ENCODE measurements at places on chromosomes 12 and 14.

- DNase-seq: peak; percentile 97
These were observed 132.6 kb upstream of the MAP1LC3B2 start for GRCh38 chr12:116426391-116427136.

DNA sequence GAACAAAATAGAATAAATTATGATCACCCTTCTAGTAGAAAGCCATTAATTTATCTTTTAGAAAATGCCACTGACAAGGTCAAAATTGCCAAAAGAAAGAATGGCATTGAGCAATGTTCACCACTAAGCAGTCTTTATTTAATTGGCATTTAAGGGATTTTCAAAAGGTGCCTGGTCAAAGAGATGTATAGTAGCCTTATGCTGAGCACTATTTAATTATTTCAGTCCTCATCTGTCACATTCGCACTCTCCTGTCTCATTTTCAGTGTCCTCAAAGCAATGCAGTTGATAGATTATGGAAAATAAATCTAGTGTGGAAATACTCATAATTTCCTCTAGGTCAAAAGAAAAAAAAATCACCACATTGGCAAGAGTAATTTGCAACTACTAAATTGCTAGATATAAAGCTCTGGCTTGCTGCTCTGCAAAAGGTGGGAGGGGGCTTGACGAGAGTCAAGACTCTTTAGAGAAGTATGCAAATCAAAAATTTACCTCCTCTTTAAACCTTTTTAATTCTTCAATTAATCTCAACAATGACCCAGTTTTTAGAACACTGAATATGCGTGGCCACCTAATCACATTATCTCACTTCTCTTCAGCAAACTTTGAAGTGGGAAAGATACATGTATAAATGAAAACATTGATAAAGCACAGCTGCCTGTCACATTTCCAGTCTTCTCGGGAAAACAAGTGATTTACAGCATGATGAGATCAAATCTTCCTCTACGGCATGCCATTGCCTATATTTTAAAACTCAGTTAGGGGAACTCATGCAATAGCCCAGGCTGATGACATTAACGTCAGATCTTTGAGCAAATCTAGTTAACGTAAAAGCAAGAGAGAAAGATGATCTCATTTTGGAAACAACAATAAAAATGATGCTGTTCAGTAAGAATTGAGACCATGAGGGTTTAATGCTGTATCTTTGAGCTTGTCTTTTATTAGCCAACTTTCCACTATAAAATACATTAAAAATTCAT lies 373.1 kb upstream of the DCN start:
- DNase-seq: no peak

DNA sequence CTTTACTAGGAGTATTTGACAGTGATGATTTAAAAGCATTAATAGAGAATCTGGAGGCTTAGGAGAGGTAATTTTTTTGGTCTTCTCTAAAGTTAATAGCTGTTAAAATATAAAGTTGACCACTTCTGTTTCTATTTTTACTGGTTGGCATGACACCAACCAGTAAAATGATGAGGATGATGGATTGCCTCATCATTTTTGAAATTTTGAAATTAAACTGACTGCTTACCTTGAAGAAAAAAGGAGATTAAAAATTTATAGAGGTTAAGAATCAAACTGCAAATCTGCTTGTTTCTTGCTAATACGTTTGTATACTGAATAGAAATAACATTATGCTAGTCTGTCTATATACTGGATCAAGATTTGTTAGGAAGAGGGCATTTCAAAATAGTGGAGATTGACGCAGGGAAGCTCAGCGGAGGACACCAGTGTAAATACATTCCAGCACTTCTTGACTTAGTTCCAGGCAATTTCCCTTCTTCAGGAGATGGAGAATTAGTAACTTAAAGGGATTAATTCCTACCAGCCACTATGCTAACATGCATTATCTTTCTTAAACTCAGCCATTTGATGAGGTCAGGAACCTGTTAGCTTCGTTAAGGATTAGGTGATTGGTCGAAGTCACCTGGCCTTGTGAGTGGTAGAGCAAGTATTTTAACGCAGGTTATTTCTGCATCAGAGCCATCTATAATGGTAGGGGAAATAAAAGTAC lies 3.6 kb downstream of the EID3 start:
- no peak for DNase-seq

DNA sequence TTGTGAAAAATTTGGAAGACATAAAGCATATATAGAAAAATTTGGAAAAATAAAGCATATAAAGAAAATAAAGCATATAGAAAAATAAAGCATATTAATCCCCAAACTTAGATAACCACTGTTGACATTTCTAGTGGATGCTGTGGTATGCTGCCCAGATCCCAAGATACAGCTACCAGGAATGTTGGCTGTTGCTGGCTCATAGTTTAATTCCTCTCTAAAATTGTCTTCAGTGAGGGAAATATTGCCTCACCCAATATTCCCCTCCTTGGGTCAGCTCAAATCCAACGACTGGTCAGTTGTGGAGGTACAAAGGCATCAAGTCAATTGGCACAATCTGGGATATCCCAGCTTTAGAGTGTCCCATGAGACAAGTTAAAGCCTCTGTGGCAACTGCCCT lies 10.1 kb upstream of the KICS2 start:
- peak; percentile 32 for DNase-seq

GRCh38 chr14:65281991-65282895 lies 130.3 kb upstream of the FUT8 start:
- DNase-seq: peak; percentile 90

- no peak for DNase-seq
These were observed 837.4 kb upstream of the USP15 start for GRCh38 chr12:61422786-61423185.

Measured in AG08395 (cell line).